ENCODE measurements at places on chromosomes 6 and 20.

GRCh38 chr20:61991476-61991875, 74.2 kb downstream of the TAF4 start:
- no peak for DNase-seq

DNA sequence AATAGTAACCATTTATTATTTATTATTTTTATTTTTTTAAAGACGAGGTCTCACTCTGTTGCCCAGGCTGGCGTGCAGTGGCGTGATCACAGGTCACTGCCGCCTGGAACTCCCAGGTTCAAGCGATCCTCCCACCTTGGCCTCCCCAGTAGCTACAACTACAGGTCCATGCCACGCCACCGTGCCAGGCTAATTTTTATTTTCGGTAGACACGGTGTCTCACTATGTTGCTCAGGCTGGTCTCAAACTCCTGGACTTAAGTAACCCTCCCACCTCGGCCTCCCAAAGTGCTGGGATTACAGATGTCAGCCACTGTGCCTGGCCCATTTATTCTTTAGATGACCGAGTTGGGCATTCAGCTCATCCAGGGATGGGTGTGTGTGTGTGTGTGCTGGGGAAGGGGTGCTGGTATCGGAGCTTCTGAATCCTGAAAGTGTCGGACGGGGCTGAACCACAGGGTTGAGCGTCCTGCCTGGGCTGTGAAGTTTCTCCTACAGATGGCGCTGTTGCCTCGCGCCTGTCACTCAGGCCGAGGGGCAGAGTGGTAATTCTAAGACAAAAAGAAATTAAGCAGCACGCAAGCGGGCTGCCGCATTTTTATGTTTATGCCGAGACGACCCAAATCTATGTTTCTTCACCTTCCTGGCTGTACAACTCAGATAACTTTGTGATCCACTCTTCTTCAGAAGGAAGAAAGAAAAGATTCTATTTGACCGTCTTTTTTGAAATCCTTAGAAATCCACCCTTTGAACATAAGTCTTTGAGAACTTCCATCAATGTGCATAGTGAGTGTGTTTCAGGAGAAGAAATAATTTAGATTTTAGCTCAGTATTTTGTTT, 252.8 kb downstream of the CDH26 start:
- peak; percentile 81 for DNase-seq

- no peak for DNase-seq
Observed at GRCh38 chr20:47421076-47421475, 64.6 kb upstream of the ZMYND8 start.

- DNase-seq = no peak
Observed at GRCh38 chr6:48766349-48766748, 655.4 kb upstream of the PTCHD4 start.

DNA sequence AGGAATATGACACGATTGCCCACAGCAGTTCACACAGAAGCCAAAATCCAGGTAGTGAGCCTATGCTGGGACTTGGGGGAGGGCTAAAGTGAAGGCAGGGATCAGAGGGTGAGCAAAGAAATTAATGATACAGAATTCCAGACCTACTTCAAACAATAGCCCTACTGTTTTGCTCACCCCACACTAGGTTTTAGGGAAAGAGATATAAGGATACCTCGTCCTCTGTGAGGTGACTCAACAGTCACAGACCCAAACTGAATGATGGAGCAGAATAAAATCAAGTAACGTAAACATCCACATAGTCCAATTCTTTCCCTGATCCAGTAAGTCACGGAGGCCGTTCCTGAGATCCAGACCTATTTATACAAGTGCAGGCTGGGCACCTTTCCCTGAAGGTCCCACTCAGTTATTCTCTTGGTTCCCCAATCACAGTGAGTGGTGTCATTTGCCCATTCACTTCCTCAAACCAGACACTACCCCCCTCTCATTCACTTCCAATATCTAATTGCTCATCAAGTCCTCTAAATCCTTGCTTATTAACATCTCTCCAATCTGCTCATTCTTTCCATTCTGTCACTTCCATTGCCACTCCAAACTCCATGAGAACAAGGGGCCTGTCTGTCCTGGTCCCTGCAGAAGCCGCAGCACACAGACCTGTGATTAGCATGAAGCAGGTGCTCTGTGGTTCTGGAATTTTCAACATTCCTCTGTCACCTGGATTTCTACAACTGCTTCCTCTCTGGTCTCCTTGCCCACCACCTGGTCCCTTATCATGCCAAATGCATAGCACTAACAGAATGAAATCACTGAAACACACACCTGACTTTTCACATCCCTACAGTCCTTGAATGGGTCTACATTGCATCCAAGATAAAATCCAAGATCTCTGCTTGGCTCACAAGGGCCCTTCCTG, 55.9 kb downstream of the ATXN1 start:
- no peak for DNase-seq

DNA sequence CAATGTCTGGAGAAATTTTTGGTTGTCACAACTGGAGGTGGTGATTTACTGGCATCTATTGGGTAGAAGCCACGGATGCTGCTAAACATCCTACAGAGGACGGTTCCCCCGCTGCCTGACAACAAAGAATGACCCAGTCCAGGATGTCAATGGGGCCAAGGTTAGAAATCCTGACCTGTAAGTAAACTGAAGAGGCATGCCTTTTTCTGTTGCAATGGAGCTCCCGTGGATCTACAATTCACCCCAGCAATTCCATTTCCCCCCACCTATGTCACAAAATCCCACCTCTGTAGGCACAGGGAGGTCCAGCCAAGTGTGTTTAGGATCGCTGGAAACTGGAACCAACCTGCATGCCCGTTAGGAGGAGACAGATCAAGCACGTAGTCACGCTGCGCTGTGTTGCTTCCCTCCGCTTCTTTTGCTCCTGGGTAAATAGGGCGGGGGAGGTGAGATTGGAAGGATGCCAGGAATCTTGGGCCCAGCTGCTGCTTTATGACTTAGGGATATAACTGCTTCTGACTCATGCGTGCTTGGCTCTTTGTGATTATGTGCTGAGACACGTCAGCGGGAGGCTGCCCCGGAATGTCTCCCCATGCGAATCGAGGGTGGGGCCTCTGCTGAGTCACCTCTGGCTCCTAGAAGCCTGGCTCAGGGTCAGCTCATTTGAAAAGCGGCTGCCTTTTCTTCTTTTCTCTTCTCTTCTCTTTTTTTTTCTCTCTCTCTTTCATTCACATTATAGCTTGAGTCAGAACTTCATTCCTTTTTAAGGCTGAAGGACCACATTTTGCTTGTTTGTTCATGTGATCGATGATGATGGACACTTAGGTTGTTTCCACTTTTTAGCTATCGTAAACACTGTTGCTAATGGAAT, 12.4 kb upstream of the PEDS1 start:
- DNase-seq = peak; percentile 97

GRCh38 chr6:18920701-18921100, 533.6 kb downstream of the RNF144B start:
- no peak for DNase-seq

All from right hindlimb (tissue), 1 donor.